G401 (cell line): ENCODE measurements at places on chromosomes 16 and 17. TPM values are rescaled to one million over a fixed set of nuclear protein-coding genes. Genes with fewer than 3 reads are reported as not detected.

DNA sequence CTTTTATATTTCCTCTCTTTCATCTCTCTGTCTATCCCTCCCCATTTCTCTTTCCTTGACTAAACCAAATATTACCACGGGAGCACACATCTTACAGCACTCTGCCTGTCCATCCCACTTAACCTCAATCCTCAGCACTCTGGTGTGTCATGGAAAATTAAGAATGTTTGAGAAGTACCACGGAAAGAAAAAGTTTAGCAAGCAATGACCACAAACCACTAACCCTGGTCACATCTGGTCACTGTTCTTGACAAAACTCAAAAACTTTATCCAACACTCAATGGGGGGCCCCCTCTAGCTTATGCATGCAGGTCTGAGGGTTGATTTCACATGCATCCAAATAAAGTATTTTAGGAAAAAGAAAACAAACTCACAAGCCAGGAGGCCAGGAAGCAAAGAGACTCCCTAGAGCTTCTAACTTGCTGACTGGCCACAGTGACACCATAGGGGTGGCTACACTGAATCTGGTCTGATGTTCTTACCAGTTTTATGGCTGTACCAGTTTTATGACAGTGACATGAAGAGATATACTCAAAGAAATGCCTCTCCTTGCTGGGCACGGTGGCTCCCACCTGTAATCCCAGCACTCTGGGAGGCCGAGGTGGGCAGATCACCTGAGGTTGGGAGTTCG is 229.2 kb downstream of the STX8 start:
- no peak for DNase-seq

DNA sequence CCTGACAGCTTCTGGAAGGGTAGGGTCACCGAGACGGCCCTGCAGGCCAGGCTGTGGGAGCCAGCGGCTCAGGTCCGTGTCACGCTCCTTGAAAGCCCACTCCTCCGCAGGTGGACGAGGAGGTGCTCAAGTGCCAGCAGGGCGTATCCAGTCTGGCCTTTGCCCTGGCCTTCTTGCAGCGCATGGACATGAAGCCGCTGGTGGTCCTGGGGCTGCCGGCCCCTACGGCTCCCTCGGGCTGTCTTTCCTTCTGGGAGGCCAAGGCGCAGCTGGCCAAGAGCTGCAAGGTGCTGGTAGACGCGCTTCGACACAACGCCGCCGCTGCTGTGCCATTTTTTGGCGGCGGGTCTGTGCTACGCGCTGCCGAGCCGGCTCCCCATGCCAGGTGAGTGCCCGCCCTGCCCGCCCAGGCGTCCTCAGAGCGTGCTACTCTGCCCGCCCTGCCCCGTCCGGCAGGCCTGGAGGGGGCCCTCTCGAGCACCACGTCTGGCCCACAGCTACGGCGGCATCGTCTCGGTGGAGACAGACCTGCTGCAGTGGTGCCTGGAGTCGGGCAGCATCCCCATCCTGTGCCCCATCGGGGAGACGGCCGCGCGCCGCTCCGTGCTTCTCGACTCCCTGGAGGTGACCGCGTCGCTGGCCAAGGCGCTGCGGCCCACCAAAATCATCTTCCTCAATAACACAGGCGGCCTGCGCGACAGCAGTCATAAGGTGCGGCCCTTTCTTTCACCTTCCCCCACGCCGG is 1.3 kb downstream of the NAGS start:
- DNase-seq = no peak

CIBAR2 gene
- total RNA-seq = 0.37 and 0.51 TPM in 2 replicates

ITGAE gene
- 24.7 and 29.6 TPM in 2 replicates for total RNA-seq

TANGO6 gene
- 23.8 and 31.5 TPM in 2 replicates for total RNA-seq

MT1A gene
- not detected in 2 replicates for total RNA-seq

DNA sequence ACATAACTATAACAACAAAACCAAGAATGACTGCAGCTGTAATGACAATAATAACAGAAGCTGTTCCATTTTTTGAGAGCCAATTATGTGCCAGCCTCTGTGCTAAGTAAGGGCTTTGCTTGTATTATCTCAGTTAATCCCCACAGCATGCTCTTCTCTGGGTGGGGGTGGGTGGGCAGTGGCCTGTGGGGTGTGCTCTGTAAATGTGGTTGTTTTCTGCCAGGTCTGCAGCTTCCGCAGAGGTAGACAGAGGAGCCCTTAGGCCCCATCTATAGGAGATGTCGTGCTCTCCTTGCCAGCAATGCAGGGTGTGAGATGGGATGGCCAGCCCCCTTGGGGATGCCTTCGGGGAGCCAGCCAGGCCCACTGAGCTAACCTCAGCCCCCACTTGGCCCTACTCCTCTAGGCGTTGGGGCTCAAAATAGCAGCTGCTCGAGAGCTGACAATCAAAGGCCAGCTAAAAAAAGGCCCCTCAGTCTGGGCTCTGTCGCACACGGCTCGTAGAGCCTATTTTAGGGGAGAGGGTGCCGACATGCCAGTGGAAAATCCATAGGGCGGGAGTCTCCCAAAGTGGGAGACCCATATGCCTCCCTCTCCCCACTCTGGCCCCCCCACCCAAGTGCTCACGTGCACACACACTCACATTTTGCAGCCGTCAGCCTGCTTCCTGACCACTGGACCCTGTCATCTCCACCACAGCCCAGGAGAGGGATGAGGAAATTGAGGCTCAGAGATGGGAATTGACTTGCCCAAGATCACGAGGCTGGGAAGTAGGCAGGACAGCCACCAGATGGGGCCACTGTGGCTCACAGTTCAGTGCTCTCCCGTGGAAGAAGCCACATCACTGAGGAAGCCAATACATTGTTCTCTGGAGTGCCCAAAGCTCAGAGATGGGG is 15.8 kb downstream of the CDH16 start:
- DNase-seq = no peak

DNA sequence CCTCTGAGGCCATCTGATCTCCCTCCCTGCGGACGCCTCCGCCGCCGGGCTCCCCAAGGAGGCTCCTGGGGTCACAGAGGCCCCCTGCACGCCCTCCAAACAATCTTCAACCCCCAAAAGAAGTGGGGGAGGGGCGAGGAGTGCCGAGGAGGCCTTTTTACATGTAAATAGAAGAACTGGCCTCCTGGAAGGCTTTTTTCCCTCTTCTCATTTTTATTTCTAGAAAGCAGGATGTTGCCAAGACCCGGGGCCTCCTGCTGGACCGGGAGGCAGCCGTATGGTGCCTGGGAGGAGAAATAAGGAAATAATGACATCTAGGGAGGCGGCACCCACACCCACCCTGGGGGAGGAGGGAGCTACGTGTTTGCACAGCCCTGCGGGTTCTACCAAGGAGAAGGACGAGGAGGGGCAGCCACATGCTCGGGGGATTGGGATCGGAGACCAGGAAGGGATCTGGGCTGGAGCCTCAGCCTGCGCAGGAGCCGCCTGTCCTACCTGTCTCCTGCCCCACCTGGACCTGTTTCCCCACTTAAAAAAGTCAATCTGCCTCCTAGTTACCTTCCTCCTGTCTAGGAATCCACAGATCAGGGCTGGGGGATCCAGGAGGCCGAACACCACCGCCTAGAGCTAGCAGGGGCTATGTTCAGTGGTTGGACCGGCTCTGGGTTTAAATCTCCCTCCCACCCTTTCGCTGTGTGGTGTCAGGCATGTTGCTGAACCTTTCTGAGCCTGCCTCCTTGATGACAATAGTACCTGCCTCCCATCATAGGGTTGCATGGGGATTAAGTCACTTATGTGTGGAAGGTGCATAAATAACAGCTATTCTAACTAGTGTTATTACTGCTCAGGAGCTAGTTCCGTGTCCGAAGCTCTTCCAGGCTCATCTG is 175.7 kb upstream of the GSE1 start:
- peak; percentile 50 for DNase-seq

- no peak for DNase-seq
Measured at GRCh38 chr17:82385559-82386254, 14.1 kb downstream of the UTS2R start.

C16orf96 gene
- total RNA-seq = 0.17 TPM in 1 of 2 replicates, not detected in the other

DNA sequence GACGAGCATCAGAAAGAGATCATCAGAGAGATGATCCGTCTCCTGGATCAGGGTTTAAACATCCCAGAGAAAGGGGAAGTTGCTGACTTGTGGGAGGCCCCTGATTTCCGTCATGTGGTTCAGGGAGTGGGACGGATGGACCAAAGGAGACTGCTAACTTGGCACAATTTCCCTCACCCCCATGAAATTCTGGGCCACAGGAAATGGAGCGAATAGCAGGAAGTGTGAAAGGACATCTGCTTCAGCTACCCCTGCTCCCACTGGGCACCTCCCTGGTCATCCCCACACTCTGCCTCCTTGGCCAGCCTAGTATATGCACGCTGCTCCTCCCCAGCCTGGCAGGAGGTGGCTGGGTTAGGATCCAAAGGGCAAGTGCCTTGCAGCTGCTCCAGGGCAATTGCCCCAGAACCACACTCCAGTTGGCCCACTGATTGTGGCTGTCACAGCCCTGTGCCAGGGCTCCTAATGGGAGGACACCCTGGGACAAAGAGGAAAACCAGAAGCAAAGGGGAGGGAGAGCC is 1.3 kb downstream of the ARRB2 start:
- DNase-seq = peak; percentile 65

CES4A gene
- 0.34 TPM in 1 of 2 replicates, not detected in the other for total RNA-seq

DNA sequence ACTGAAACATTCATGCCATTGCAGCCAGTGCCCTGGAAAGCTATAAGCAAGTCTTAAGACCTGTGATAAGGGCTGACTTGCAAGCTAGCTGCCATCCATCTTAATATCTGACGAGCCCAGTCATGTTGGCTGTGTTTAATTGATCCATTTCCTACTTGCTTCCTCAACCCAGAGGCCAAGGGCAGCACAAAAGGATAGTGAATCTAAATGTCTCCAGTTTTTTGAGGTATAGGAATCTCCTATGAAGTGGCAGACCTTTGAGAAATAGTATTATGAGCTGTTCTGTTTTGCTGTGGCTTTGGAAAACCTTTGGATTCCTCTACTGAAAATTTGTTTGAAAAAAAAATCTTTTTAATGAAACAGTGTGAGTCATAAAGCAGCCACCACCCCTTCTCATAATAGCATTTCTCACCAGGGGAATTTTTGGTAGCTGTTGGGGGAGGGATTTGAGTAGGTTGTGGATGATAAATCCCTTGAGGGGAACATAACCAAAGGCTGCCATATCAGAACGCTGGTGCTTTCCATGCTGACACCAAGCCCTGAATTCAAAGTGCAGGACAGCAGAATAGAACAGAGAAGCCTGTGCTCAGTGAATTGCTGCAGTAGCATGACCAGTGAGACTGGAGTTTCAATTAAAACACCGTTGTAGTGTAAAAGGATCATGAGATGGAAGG is 12.9 kb downstream of the ZNRF1 start:
- DNase-seq = no peak

DNA sequence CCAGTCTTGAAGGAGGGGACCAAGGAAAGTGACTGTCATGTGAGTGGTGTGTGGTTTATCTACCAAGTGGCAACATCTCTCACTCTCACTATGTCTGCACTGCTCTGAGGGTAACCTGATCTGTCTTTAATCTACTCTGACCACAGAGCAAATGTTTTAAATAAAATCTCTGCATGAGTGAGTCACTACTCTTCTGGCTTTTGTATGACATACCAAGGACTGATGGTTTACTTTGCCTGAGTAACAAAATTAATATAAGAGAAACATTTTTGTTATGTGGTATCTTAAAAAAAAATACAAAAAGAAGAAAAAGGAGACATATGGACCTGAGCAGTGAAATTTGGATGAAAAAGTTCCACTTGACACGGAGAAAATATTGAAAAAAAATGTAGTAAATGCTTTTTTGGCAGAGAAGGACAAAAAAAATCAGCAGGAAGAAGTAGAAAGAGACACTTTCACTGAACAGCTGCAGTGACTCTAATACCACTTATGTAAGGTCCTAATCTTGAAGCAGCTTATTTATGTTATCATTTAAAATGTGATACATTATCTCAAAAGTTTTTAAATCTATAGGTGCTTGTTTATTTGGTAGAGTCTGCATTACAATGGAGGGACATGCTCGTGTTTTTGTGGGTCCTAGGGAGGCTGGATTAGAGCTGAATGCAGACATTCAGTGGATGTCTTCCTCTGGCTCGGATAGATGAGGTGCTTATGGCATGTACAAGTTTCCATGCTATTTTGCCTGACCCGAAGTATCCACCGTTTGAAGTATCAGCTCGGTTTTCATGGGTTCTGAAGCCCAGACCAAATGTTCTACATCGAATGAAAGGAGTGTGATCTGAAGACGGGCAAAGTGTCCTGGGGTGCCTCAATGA is 240.7 kb downstream of the MAP2K6 start:
- DNase-seq = no peak

- no peak for DNase-seq
Measured at GRCh38 chr16:65832679-65833078, 533.8 kb upstream of the CDH5 start.

GRCh38 chr16:58343562-58343961 is 48.7 kb upstream of the GINS3 start:
- no peak for DNase-seq

DNA sequence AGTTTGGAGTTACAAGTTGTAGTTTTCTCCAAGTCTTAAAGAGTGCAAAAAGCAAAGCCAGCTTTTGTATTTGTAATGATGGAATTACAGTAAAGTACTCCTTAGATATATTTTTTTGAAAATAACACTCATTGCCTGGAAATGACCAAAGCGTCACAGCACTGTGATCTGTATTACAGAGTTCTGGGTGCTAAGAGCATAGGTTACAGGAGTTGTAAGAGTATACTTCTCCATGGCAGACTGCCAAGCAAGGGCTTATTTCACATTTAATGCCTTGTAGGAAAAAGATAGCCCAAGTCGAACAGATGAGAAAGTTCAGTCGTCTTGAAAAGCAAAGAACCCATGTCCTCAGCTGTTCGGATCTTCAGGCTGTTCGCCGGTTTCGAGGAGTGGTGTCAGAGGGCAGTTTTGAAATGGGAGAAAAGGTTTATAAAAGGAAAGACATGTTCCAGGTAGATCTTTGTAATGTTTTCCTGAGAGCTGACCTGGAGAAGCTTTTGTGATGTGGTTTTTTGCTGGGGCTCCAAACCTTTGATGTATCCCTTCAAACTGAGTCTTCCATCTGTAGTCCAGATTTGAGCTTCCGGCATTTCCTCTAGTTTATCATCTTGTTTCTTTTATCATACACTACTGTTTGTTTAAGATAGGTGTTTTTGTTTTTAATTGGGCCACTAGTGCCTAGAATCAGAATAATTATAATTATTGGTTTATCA is 41.3 kb downstream of the ERCC4 start:
- DNase-seq = no peak

IKZF3 gene
- not detected in 2 replicates for total RNA-seq

- DNase-seq = no peak
Measured at GRCh38 chr17:9467518-9467917, 108.1 kb downstream of the STX8 start.

HBM gene
- not detected in 2 replicates for total RNA-seq

RND2 gene
- 10.4 and 10.9 TPM in 2 replicates for total RNA-seq
